ENCODE measurements at places on chromosomes 11 and 22. TPM values are rescaled to one million over a fixed set of nuclear protein-coding genes. Genes with fewer than 3 reads are reported as not detected.

The CARNS1 gene
- total RNA-seq: 1.2 TPM

- peaks cover 39% of the 10 kb centered on the region for H3K4me1 ChIP-seq
- DNase-seq: peak; percentile 26
- H3K27ac ChIP-seq: peak within 1 kb of the TSS; percentile 86
- H3K4me3 ChIP-seq: peak within 1 kb of the TSS; percentile 91
- peaks cover 5% of the 10 kb centered on the region for H3K36me3 ChIP-seq
Observed at GRCh38 chr11:2444821-2445745, at the start of gene KCNQ1. TSS of gene KCNQ1 (plus strand) at chr11:2445008. CDS start at chr11:2445099, 91 bp downstream.

The TNNI2 gene
- not detected for total RNA-seq

- no peaks in the 10 kb centered on the region for H3K4me1 ChIP-seq
- no peak overlapping the region for H3K27ac ChIP-seq
- no peak overlapping the region for H3K4me3 ChIP-seq
Observed at GRCh38 chr11:71055925-71056324, 196.5 kb downstream of the SHANK2 start.
